Activated CD8-positive, alpha-beta T cell treated with anti-CD3 and anti-CD28 coated beads for 36 hours (primary cell): ENCODE measurements at places on chromosomes 1 and 21. TPM values are rescaled to one million over a fixed set of nuclear protein-coding genes. Genes with fewer than 3 reads are reported as not detected.

GRCh38 chr1:73804935-73805334 is 393.0 kb downstream of the LRRIQ3 start:
- H3K36me3 ChIP-seq, result no peaks in the 10 kb centered on the region
- H3K27ac ChIP-seq, result no peak overlapping the region
- H3K4me3 ChIP-seq, result no peak overlapping the region
- DNase-seq, result no peak
- H3K4me1 ChIP-seq, result no peaks in the 10 kb centered on the region

KIAA0040 gene
- total RNA-seq, result 20.8 TPM

TFF3 gene
- total RNA-seq, result not detected

INSRR gene
- total RNA-seq, result 0.54 TPM

HMGN1 gene
- 416 TPM for total RNA-seq

DNAJC28 gene
- 0.22 TPM for total RNA-seq

RGS8 gene
- not detected for total RNA-seq
